ENCODE measurements at places on chromosomes 12 and 14.

GRCh38 chr12:121205491-121205890, 4.4 kb upstream of the P2RX4 start:
- no peak for DNase-seq

GRCh38 chr12:53224061-53224896, 7.7 kb downstream of the RARG start:
- peak; percentile 82 for DNase-seq

GRCh38 chr14:98062083-98062482, 1209.9 kb downstream of the BCL11B start:
- DNase-seq: no peak

GRCh38 chr12:117486840-117487659, 125.6 kb upstream of the NOS1 start:
- peak; percentile 47 for DNase-seq

DNA sequence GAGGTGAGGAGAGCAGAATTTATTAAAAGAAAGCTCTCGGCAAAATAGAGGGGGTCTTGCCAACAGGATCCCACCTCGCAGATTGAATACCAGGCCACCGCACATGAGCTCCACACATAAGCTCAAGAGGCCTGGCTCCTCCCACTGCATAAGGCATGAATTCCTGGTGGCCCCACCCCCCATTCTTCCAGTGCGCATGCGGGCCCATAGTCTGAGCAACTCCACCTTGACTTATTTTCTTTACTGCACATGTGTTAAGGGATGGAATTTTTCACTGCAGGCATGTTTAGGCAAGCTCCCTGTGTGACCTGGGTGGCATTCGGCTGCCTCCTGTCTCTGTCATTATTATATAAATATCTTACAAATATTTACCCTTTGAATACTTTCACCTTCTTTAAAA, 412.5 kb downstream of the RMST start:
- no peak for DNase-seq

DNA sequence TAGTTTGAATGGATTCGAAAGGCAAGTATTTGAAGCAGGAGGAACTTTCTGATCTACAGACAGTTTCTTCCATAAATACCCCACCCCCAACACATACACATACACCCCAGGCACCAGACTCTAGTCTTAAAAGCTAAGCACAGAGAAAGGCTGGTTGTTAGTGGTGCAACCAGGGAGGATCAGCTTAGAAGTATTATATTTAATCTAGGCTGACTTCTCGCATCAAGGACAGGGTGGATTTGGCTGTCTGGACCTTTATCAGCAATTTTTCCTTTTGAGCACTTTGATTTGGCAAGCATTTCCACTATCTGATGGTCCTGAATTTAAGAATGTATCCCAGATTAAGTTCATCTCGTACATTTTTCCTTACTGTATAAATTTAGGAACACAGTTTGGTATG, 1489.8 kb upstream of the FLRT2 start:
- no peak for DNase-seq

GRCh38 chr12:57127101-57127725, 1.1 kb upstream of the LRP1 start:
- DNase-seq: no peak

DNA sequence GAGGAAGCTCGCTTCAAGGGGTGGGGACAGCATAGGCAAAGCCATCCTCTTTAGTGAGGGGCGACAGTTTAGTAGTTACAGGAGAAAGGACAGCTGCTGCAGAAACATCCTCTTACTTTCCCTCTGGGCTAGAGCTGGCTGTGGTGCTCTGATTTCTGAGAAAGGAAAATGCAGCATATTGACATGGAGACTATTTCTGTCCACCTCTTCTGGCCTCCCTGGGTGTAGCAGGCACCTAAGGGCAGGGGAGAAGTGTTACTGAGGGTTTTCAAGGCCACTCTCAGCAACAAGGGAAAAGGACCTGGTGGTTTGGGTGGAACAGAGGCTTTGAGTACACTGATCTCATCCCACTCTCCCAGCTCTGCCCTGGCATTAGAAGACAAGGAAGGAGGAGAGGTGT, 40.0 kb upstream of the CTDSP2 start:
- DNase-seq: no peak

DNA sequence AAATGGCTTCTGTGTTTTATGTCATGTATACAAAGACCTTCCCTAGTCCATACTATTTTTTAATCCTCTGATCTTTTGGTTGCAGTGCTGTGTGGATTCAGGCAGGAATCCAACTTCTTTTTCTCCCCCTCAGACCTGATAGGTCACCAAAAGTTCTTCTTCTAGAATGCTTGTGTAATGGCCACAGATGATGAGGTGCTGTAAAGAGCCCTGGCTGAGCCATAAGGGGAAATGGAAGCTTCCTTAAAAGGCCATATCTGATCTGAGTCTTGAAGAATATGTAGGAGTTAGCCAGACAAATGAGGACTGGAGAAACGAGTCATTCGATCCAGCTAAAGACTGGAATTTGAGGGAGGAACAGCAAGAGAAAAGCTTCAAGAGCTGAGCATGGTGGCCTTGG, 353.9 kb downstream of the PCNX1 start:
- DNase-seq: no peak

GRCh38 chr14:79663453-79663852, 547.9 kb downstream of the DIO2 start:
- DNase-seq: no peak

- no peak for DNase-seq
Measured at GRCh38 chr12:30823156-30823699, 68.5 kb upstream of the CAPRIN2 start.

Measured in 8988T (cell line).